ENCODE measurements at places on chromosomes 6 and 20. TPM values are rescaled to one million over a fixed set of nuclear protein-coding genes. Genes with fewer than 3 reads are reported as not detected.

The TOP1 gene
- total RNA-seq, result 42.6 TPM

DNA sequence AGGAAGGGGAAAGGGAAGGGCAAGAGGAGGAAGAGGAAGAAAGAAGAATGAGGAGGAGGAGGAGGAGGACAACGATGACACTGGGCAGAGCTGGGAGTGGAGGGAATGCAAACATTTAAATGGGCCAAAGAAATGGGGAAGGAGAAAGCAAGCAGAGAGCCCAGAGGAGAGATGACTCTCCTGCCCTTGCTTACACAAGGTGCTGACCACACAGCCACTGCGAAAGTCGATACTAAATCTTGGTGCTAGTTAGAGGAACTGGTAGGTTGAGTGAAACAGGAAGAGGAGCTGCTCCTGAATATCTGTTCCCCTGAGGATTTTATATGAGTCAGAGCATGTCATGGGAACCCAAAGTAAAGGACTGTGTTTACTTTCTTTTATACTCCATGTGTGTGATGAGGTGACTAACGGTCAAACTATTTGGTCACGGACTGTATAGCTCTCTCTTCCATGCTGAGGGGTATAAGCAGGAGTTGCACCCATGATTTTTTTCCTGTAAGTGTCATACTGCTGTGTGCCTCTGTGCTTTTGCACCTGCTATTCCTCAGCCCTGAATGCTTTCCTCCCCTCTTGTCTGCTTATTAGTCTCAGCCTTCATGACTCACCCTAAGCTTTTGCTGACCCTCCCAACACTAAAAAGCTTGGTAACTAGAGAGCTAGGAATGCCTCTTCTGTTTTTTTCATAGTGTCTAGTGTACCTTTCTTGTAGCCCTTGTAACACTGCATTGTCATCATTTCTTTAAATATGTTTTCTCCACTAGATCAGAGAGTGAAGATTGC lies 9.5 kb upstream of the PAQR8 start:
- no peak for DNase-seq

The CALHM6 gene
- total RNA-seq, result 3.6 TPM

DNA sequence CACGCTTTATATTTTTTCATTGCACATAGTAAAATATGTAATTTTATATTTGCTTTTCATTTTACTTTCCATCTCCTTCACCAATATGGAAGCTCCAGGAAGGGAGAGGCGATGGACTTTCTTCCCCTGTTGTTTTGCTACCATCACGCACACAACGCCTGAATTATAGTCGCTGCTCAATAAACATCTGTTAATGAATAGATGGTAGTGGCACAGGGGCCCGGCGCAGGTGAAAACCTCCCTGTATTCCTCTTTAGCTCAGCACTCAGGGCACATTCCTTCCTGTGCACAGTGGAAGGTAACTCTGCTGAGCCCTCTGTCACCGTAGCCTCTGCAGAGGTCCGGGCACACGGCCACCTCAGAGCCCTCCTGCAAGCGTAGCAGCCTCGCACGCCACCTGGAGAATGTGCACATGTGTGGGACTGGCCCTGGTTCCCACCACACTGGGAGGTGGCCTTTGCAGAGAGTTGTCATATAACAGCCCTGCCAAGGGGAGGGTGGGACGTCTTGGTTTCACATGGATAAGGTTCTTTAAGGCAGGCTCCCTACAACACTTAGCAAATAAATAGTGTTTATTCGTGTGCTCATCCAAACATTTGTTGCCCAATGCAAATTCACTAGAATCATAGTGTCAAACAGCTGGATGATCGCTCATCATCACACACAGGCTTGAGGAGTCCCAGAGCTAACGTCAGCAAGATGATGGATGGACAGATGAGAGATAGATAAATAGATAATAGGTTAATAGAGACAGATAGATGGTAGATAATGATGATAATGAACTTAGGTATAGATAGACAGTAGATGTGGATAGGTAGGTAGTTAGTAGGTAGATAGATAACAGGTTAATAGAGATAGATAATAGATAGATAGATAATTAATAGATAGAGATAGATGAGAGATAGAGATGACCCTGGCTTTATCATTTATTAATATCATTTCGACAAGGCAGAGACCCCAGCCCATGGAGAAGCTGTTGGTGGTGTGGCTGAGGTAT lies 32.3 kb upstream of the AFDN start:
- no peak for DNase-seq

GRCh38 chr6:120157873-120158272 lies 808.3 kb upstream of the MAN1A1 start:
- no peak for DNase-seq

The SLC22A16 gene
- total RNA-seq, result not detected

- no peak for DNase-seq
Measured at GRCh38 chr20:58668901-58669286, 17.8 kb downstream of the STX16 start.

The BAG2 gene
- total RNA-seq, result 12.1 TPM

The EBF4 gene
- total RNA-seq, result 15.2 TPM

The ARFGEF3 gene
- 2.7 TPM for total RNA-seq

DNA sequence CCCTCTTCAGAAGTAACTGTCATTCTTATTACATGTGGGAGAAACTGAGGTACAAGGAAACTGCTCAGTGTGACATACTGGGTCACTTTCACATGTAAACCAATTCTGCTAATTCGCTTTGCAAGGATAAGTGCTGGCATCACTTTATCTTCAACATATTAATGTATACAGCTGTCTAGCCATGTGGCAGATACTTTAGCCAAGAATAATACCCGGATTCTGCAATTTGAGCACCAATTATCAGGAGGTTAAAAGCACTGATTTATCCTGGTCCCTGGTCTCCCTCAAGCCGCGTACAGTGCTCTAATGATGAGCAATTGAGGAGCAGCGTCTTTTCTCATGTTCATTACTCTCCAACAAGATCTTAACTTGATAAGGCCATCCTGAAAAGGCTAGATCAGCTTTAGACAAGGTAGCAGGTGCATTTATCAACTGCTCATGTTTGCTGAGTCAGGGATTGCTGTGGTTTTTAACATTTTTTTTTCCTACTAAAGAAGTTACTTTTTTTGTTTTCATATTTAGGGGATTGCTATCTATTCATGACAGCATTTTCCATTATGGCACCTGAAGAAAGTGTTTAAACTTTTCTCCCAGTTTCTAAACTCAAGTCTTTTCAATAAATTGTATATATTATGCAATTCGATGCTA lies 1066.3 kb upstream of the MAP3K7 start:
- no peak for DNase-seq

The LST1 gene
- total RNA-seq, result not detected

DNA sequence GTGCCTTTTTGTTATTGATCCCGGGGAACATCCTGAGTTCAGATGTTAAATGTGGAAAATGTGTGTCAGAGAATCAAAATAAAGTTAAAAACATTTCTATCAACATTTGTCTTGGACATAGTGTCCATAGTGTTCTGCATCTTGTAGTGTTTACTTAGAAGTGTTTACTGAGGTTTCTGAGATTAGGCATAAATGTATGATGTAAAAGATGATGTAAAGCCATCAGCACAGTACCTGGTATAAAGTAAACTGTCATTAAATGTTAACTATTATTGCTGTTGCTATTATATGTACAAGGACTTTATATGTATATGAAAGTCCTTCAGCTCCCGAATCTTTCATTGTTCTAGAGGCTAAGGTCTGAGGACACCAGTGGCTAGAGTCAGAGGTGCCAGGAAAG lies 28.2 kb upstream of the VEGFA start:
- no peak for DNase-seq

- no peak for DNase-seq
Measured at GRCh38 chr6:30100585-30101443, 12.1 kb downstream of the TRIM31 start.

Measured in chondrocyte (in vitro differentiated cells).